Esophagus (tissue), 2 donors: ENCODE measurements at places on chromosomes 5 and 9. TPM values are rescaled to one million over a fixed set of nuclear protein-coding genes. Genes with fewer than 3 reads are reported as not detected.

Gene FIBCD1
- polyA plus RNA-seq = 0.06 TPM

Gene ALDH7A1
- 71.9 TPM for polyA plus RNA-seq

Gene CATSPER3
- polyA plus RNA-seq = 0.34 TPM

Gene GRIN1
- 0.14 TPM for polyA plus RNA-seq

Gene PPIC
- polyA plus RNA-seq = 28.0 TPM

Gene BARHL1
- polyA plus RNA-seq = not detected

Gene SLC46A2
- 1.6 TPM for polyA plus RNA-seq
